ENCODE measurements at places on chromosomes 6 and 20. TPM values are rescaled to one million over a fixed set of nuclear protein-coding genes. Genes with fewer than 3 reads are reported as not detected.

ULBP1 gene
- 0.47 TPM for polyA plus RNA-seq

TSPYL4 gene
- polyA plus RNA-seq = 15.2 TPM

PARD6B gene
- 9.2 TPM for polyA plus RNA-seq

PPP2R5D gene
- 21.8 TPM for polyA plus RNA-seq

POM121L2 gene
- polyA plus RNA-seq = not detected

ENPP1 gene
- 3.7 TPM for polyA plus RNA-seq

TP53INP2 gene
- polyA plus RNA-seq = 31.9 TPM

RIPPLY2 gene
- not detected for polyA plus RNA-seq

GRM1 gene
- 0.82 TPM for polyA plus RNA-seq

PLCB1 gene
- polyA plus RNA-seq = 9.4 TPM

TNXB gene
- 13.3 TPM for polyA plus RNA-seq

OOEP gene
- not detected for polyA plus RNA-seq

PNPLA1 gene
- polyA plus RNA-seq = 1.2 TPM

GSTA4 gene
- 47.4 TPM for polyA plus RNA-seq

KCNK16 gene
- not detected for polyA plus RNA-seq

TCP11 gene
- 0.41 TPM for polyA plus RNA-seq

LST1 gene
- 14.8 TPM for polyA plus RNA-seq

DOK5 gene
- polyA plus RNA-seq = 4.8 TPM

PRICKLE4 gene
- polyA plus RNA-seq = 1.4 TPM

HNF4A gene
- polyA plus RNA-seq = 42.1 TPM

MAFB gene
- polyA plus RNA-seq = 10.4 TPM

MRS2 gene
- polyA plus RNA-seq = 27.8 TPM

BPIFB1 gene
- polyA plus RNA-seq = not detected

BANF2 gene
- polyA plus RNA-seq = not detected

SIRPB1 gene
- polyA plus RNA-seq = 0.58 TPM

SEMG1 gene
- not detected for polyA plus RNA-seq

FABP7 gene
- not detected for polyA plus RNA-seq

LAMA4 gene
- polyA plus RNA-seq = 5.6 TPM

TENT5A gene
- polyA plus RNA-seq = 3.2 TPM

MCM3 gene
- 19.7 TPM for polyA plus RNA-seq

TPBG gene
- 5.8 TPM for polyA plus RNA-seq

TSBP1 gene
- not detected for polyA plus RNA-seq

COL9A1 gene
- polyA plus RNA-seq = 0.19 TPM

PRPH2 gene
- polyA plus RNA-seq = 0.75 TPM

TINAG gene
- polyA plus RNA-seq = 73.0 TPM

SYCP2 gene
- polyA plus RNA-seq = 2.1 TPM

MCCD1 gene
- polyA plus RNA-seq = 325 TPM

FANCE gene
- 1.2 TPM for polyA plus RNA-seq

NCR2 gene
- polyA plus RNA-seq = not detected

KCNB1 gene
- polyA plus RNA-seq = 0.26 TPM

ABHD16B gene
- polyA plus RNA-seq = not detected

HTR1B gene
- polyA plus RNA-seq = 0.26 TPM

CASS4 gene
- polyA plus RNA-seq = 0.22 TPM

GABRR1 gene
- polyA plus RNA-seq = not detected

CRISP3 gene
- not detected for polyA plus RNA-seq

SEL1L2 gene
- not detected for polyA plus RNA-seq

OTOR gene
- not detected for polyA plus RNA-seq

ELOVL2 gene
- polyA plus RNA-seq = not detected

ZNF512B gene
- polyA plus RNA-seq = 8.6 TPM

SLCO4A1 gene
- 12.4 TPM for polyA plus RNA-seq

NRN1 gene
- 6.4 TPM for polyA plus RNA-seq

RBPJL gene
- polyA plus RNA-seq = not detected

BPIFA1 gene
- not detected for polyA plus RNA-seq

PLTP gene
- 790 TPM for polyA plus RNA-seq

KIAA0408 gene
- 0.47 TPM for polyA plus RNA-seq

HLA-DOB gene
- 1.9 TPM for polyA plus RNA-seq

GPX5 gene
- not detected for polyA plus RNA-seq
